ENCODE measurements at places on chromosomes 6 and 20. TPM values are rescaled to one million over a fixed set of nuclear protein-coding genes. Genes with fewer than 3 reads are reported as not detected.
A peak's percentile ranks its signal among the peaks of the same experiment; 100 is the strongest.

The AGPAT4 gene
- total RNA-seq = 7.3 TPM

The PACSIN1 gene
- total RNA-seq = not detected

The NAA20 gene
- total RNA-seq = 126 TPM

The SCGN gene
- not detected for total RNA-seq

The DLK2 gene
- total RNA-seq = 30.2 TPM

GRCh38 chr6:125078602-125079321 is 74.8 kb upstream of the TPD52L1 start:
- no peak overlapping the region for H3K4me3 ChIP-seq
- peaks cover 28% of the 10 kb centered on the region for H3K36me3 ChIP-seq
- no peak overlapping the region for H3K27ac ChIP-seq
- peaks cover 9% of the 10 kb centered on the region for H3K4me1 ChIP-seq
- no peak for DNase-seq
- no peaks in the 10 kb centered on the region for H3K27me3 ChIP-seq

GRCh38 chr6:125987026-125987617 is 782 bp downstream of the TRMT11 start:
- no peaks in the 10 kb centered on the region for H3K36me3 ChIP-seq
- no peak overlapping the region for H3K4me3 ChIP-seq
- no peaks in the 10 kb centered on the region for H3K4me1 ChIP-seq
- H3K27me3 ChIP-seq = no peaks in the 10 kb centered on the region

GRCh38 chr6:100457311-100457990 is 7.3 kb downstream of the SIM1 start:
- H3K36me3 ChIP-seq = no peaks in the 10 kb centered on the region
- no peaks in the 10 kb centered on the region for H3K27me3 ChIP-seq
- DNase-seq = no peak
- H3K4me1 ChIP-seq = no peaks in the 10 kb centered on the region
- H3K4me3 ChIP-seq = no peak overlapping the region

DNA sequence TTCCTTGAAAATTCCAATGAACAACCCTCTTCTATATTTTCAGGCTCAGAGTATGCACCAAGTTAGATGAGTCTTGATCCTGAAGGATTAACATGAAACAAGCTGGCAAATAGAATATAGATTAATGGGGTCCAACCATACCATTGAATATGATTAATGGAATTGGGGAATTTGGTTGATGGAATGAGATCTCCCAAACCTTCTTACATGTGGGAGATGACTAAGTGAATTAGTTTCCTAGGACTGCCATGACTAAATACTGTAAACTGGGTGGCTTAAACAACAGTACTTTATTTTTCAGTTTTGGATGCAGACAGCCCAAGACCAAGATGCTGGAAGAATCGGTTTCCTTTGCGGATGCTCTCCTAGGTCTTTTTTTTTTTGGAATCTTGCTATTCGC is 347.0 kb downstream of the QKI start:
- no peak overlapping the region for H3K27ac ChIP-seq
- no peaks in the 10 kb centered on the region for H3K27me3 ChIP-seq
- no peak overlapping the region for H3K4me3 ChIP-seq
- peaks cover 4% of the 10 kb centered on the region for H3K4me1 ChIP-seq
- H3K36me3 ChIP-seq = peaks cover 5% of the 10 kb centered on the region

DNA sequence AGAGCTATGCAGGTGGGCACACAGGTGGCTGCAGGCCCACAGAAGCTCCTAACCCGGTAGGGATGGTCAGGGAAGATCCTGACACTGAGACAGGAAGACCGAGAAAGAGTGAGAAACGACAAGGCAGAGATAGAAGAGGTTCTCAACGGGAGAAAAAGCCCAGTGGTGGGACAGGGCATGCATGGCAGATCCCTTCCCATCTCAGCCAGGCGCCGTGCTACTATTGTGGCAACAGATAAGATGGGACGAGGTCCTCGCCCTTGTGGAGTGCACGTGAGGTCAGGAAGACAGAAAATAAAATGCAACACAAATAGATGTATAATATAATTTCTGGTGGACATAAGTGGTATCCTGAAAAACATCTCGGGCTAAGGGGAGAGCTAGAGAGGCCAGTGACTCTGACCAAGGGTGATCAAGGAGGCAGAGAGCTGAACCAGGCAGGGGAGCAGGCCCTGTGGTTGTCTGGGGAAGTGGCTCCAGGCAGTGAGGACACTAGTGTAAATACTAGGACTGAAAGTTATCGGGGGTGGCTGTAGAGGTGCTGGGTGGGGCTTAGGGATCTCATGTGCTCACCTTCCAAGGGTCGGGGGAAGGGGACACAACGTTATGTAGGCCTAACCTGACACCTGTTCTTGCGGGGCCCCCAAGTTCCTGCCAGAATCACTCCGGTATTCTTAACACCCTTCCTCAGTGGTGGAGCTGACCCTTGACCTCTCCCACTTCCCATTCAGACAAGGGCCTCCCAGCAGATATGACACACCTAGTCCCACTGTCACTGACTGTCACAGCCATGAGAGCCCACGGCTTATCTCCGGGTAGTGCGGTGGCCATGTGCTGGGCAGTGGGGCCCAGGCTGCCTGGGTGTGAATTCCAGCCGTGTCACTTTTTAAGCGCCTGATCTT is 1.0 kb downstream of the SRXN1 start:
- DNase-seq = no peak
- H3K27ac ChIP-seq = peak overlapping the region; percentile 87
- peaks cover 31% of the 10 kb centered on the region for H3K36me3 ChIP-seq
- H3K4me3 ChIP-seq = peak overlapping the region; percentile 89
- peaks cover 20% of the 10 kb centered on the region for H3K4me1 ChIP-seq
- no peaks in the 10 kb centered on the region for H3K27me3 ChIP-seq

- H3K36me3 ChIP-seq = peaks cover 6% of the 10 kb centered on the region
- no peak for DNase-seq
- H3K27ac ChIP-seq = no peak overlapping the region
- no peak overlapping the region for H3K4me3 ChIP-seq
These were observed 101.0 kb upstream of the MTHFD1L start for GRCh38 chr6:150764334-150765066.

DNA sequence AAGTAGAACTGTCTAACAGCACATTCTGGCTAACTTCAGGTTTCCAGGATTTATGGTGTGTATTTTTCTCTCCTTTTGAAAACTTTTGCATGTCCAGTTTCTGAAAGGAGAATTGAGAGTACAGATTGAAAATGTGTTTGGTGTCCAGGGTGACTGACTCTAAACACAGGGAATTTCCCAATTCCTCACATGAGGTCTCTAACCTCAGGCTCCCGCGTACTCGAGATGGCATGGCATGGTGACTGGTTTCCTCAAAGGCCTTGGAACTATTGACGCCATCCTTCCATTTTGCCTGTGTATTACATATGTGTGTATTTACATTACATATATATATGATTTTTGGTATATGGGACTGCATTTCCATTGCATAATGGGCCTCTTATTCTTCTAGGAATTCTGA is 52.5 kb downstream of the PRND start:
- H3K36me3 ChIP-seq = no peaks in the 10 kb centered on the region
- H3K27me3 ChIP-seq = no peaks in the 10 kb centered on the region
- no peak for DNase-seq
- H3K27ac ChIP-seq = no peak overlapping the region

DNA sequence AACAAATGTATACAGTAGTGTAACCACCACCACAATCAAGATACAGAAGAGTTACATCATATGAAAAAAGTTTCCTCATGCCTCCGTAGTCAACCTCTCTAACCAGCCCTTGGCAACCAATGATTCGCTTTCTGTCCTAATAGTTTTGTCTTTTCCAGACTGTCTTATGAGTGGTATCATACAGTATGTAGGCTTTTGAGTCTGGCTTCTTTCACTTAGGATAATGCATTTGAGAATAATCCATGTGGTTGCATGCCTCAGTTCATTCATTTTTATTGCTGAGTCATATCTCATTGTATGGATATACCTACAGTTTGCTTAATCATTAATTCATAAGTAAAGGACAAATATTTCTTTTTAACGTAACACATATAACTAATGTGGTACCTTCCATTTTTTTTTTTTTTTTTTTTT is 86.4 kb upstream of the RIPOR2 start:
- peaks cover 3% of the 10 kb centered on the region for H3K36me3 ChIP-seq
- no peaks in the 10 kb centered on the region for H3K27me3 ChIP-seq
- DNase-seq = no peak
- H3K4me3 ChIP-seq = no peak overlapping the region

DNA sequence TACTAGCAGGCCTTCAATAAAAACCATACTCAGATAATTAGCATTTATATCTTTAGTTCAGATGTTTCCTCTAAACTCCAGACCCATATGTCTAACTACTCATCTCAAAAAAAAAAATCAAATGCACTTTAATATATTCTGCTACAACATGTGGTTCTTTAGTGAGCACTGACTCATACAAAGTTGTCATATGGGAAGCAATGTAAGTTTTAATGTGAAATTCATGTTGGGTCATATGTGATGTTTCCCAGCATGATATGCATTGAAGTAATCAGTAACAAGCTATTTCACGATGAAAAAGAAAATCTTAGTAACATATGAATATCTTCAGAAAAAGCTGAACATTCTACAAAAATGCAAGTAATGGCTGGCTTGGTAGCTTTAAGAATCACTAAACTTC is 859.7 kb upstream of the ADGRB3 start:
- no peak for DNase-seq
- no peak overlapping the region for H3K27ac ChIP-seq
- no peaks in the 10 kb centered on the region for H3K36me3 ChIP-seq
- H3K4me3 ChIP-seq = no peak overlapping the region
- no peaks in the 10 kb centered on the region for H3K4me1 ChIP-seq

GRCh38 chr6:33668914-33669313 is 42.6 kb downstream of the UQCC2 start:
- peaks cover 62% of the 10 kb centered on the region for H3K36me3 ChIP-seq
- peaks cover 10% of the 10 kb centered on the region for H3K4me1 ChIP-seq
- no peak overlapping the region for H3K4me3 ChIP-seq
- no peaks in the 10 kb centered on the region for H3K27me3 ChIP-seq
- peak overlapping the region; percentile 93 for H3K27ac ChIP-seq

GRCh38 chr6:135910790-135911618 is 59.5 kb downstream of the PDE7B start:
- no peaks in the 10 kb centered on the region for H3K27me3 ChIP-seq
- no peak overlapping the region for H3K27ac ChIP-seq
- H3K4me3 ChIP-seq = no peak overlapping the region
- no peak for DNase-seq
- H3K4me1 ChIP-seq = peaks cover 19% of the 10 kb centered on the region
- peaks cover 11% of the 10 kb centered on the region for H3K36me3 ChIP-seq

DNA sequence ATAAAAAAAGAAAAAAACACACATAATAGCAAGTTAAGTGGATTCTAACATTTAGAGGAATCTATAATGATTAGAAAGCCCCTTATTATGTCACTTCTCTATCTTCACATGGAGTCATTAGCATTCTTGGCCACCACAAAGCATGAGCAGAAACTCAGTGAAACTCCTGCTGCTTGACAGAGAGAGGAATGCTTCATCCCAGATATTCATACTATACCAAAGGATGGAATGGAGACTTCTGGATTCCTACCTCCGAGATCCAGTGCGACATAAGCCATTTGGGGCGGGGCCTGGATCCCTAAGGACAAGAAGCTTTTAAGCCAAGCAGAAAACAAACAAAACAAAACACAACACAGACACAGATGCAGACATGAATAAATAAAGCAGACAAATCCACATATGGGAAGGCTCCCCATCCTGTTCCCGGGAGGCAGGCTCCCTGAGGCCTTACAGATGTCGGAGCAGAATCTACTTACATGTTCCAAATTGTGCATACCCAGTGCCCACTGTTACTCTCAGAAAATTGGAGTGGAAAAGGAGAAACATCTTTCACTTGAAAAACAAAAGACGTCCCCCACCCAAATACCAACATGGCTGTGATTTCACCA is 727.3 kb downstream of the MAFB start:
- no peak overlapping the region for H3K27ac ChIP-seq
- no peak overlapping the region for H3K4me3 ChIP-seq
- no peak for DNase-seq
- no peaks in the 10 kb centered on the region for H3K27me3 ChIP-seq
- no peaks in the 10 kb centered on the region for H3K4me1 ChIP-seq

DNA sequence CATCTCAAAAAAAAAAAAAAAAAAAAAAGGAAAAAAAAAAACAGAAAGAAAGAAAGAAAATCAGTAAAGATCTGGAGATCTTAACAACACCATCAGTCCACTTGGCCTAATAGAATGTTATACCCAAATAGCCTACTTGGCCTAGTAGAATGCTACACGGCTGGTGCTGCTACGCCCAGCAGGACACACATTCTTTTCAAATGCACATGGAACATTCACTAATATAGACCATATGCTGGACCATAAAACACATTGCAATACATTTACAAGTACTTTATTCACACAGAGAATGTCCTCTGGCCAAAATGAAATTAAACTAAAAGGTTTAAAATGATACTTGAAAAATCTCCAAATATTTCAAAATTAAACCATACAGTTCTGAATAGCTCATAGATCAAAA is 80.0 kb upstream of the TNFAIP3 start:
- H3K36me3 ChIP-seq = no peaks in the 10 kb centered on the region
- DNase-seq = no peak
- no peak overlapping the region for H3K4me3 ChIP-seq
- H3K27me3 ChIP-seq = no peaks in the 10 kb centered on the region

DNA sequence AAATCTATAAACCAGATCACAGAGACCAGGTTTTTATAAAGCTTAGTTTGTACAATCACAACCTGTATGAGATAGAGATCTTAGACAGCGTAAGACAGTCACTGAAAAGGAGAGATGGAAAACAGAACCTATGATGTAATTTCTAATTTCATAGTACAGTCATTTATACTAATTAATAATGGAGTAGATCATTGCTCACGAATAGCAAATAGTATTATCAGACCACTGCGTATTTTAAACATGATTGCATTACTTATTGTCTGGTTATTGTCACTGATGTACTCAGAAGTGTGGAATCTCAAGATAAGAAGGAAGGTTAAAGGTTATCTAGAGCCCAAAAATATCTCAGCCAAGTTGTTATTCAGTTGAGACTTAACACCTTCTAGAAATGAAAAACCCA is 115.6 kb downstream of the KHDC1L start:
- no peak overlapping the region for H3K4me3 ChIP-seq
- no peaks in the 10 kb centered on the region for H3K27me3 ChIP-seq
- H3K4me1 ChIP-seq = no peaks in the 10 kb centered on the region
- H3K27ac ChIP-seq = no peak overlapping the region

DNA sequence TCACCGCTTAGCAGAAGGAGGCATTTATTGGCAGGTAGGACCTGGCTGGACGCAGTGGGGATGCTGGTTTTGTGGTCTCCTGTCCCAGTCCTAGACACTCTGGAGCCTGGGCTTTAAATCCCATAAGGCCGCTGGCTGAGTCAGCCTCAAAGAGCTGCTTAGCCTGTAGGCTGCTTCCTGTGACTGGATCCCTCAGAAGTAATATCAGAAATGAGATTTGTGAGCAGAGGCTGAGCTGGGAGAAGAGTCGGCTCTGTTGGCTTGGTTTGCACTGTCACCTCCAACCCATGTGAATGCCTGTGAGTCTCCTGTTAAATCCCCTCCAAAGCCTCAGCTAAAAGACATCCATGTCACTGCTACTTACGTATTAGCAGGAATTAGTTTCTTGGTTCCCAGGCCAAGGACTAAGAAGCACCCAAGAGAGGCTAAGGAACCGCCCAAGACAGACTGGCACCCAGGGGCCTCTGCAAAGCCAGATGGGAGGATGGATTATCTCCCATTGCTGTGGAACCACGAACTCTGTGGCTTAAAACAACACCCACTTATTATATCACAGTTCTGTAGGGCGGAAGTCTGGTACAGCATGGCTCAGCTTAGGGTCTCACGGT is 289.4 kb downstream of the CDC5L start:
- no peak for DNase-seq
- H3K4me1 ChIP-seq = peaks cover 18% of the 10 kb centered on the region
- no peak overlapping the region for H3K27ac ChIP-seq
- peaks cover 4% of the 10 kb centered on the region for H3K36me3 ChIP-seq
- H3K4me3 ChIP-seq = no peak overlapping the region
